Ammon's horn (tissue), 1 donor: ENCODE measurements at places on chromosomes 1 and 21.

- DNase-seq, result no peak
These were observed 65.6 kb upstream of the ETS2 start for GRCh38 chr21:38740090-38740489.

DNA sequence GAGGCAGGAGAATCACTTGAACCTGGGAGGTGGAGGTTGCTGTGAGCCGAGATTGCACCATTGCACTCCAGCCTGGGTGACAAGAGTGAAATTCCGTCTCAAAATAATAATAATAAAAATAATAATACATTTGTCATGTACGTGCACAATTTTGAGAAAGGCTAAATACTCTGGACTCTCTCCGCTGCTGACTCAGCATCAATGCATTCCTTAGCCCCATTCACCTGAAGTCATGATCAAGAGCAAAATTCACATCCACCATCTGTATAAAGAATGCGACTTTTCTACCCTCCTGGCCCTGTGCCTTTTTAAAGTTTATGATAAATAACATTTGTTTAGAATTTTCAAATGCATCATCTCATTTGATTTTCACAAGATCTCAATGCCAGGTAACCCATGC, 35.5 kb upstream of the MAP1LC3C start:
- no peak for DNase-seq

- DNase-seq, result no peak
These were observed 100.5 kb downstream of the GLIS1 start for GRCh38 chr1:53638360-53639035.

- DNase-seq, result peak; percentile 25
These were observed 55.2 kb downstream of the GPR161 start for GRCh38 chr1:168081373-168082007.

DNA sequence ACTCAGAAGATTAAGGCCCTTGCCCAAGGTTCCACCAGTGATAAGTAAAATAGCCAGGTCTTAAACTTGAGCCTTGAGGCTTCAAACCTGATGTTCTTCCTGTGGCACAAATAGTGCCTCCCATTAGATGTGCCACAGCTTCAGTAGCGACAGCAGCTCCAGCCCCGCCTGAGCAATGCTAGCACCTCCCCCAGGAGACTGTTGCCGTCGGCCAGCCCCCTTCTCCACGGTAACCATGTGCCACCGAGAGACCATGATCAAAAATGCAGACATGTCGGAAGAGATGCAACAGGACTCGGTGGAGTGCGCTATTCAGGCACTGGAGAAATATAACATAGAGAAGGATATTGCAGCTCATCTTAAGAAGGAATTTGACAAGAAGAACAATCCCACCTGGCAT, 32.2 kb downstream of the KLHDC7A start:
- no peak for DNase-seq

- DNase-seq, result no peak
These were observed 430.1 kb upstream of the USP24 start for GRCh38 chr1:55645270-55645669.

- DNase-seq, result no peak
These were observed 28.9 kb upstream of the BTG2 start for GRCh38 chr1:203276408-203276807.

- no peak for DNase-seq
These were observed 274.8 kb upstream of the AJAP1 start for GRCh38 chr1:4379451-4380175.

- DNase-seq, result no peak
These were observed 79.4 kb upstream of the RHOU start for GRCh38 chr1:228655796-228656394.

- no peak for DNase-seq
These were observed 79.5 kb downstream of the NR5A2 start for GRCh38 chr1:200107004-200107470.

DNA sequence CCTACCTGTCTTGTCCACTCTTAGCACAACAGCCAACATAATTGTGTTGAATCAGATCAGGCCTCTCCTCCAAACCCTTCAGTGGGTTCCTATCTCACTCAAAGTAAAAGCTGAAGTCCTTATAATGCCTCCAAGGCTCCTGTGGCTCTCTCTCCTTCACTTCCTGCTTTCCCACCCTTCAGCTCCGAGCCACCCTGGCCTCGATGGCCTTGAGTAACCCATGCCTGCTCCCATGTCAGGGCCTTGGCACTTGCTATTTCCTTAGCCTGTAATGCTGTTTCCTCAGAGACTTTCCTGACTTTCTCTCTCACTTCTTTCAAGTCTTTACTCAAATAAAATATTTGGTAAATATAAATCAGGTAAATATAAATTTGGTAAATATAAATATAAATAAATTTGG, 8.1 kb upstream of the PLEKHM2 start:
- no peak for DNase-seq

DNA sequence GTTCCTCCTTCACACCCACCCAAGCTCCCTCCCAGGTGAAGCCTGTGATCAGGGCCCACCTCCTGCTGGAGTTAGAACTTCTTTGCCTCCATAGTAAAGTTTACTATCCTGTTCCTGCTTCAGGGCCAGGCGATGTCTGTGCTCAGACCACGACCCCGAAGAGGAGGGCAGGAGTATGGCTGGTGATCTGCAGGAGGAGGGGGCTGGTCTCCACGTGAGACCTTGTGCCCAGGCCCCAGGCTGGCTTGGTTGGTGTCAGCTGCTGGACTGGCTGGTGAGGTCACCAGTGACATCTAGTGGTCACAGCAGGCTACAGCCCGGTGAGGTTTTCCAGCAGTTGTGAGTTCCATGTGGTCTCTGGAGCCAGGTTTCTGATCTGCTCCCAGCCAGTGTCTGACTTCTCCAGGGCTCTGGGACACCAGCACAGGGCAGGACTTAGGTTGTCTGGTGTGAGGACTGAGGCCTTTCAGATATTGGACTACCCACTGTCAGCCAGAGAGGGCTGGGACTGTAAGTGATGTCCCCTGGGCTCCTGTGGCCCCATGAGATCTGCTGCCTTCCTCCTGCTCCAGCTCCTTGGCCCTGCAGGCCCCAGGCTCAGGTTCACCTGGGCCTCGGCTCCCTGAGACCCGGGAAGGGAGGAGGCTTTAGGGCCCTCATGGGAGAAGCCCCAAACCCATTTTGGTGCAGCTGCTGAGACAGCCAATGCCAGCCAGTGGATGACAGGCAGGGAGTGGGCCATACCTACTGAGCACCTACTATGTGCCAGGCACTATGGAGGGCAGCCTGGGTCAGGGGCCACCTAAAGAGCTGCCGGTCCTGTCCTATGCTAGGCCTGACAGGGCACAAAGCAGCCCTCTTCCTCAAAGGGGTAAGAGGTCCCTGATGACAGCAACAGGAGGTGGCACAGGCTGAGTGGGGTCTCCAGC, 6.0 kb upstream of the UBL4B start:
- DNase-seq, result peak; percentile 88

GRCh38 chr1:191888996-191889622, 269.2 kb upstream of the RGS18 start:
- DNase-seq, result no peak

- DNase-seq, result no peak
These were observed 115.7 kb downstream of the MAP3K21 start for GRCh38 chr1:233443040-233443760.

DNA sequence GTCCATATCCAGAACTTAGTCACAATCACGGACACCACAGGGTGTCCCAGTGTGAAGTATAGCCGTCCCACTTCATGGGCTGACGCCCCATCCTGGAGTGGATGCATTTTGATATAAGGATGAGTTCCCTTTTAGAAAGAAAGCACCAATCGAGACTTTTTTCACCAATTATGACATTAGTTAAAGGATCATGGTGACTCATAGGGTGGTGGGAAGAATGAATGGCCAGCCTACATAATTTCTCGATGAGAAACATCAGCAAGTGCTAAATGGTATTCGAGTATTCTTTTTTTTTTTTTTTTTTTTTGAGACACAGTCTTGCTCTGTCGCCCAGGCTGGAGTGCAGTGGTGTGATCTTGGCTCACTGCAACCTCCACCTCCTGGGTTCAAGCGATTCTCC, 38.5 kb upstream of the USP1 start:
- no peak for DNase-seq

- DNase-seq, result no peak
These were observed 24.1 kb upstream of the ZNF436 start for GRCh38 chr1:23393706-23394105.

DNA sequence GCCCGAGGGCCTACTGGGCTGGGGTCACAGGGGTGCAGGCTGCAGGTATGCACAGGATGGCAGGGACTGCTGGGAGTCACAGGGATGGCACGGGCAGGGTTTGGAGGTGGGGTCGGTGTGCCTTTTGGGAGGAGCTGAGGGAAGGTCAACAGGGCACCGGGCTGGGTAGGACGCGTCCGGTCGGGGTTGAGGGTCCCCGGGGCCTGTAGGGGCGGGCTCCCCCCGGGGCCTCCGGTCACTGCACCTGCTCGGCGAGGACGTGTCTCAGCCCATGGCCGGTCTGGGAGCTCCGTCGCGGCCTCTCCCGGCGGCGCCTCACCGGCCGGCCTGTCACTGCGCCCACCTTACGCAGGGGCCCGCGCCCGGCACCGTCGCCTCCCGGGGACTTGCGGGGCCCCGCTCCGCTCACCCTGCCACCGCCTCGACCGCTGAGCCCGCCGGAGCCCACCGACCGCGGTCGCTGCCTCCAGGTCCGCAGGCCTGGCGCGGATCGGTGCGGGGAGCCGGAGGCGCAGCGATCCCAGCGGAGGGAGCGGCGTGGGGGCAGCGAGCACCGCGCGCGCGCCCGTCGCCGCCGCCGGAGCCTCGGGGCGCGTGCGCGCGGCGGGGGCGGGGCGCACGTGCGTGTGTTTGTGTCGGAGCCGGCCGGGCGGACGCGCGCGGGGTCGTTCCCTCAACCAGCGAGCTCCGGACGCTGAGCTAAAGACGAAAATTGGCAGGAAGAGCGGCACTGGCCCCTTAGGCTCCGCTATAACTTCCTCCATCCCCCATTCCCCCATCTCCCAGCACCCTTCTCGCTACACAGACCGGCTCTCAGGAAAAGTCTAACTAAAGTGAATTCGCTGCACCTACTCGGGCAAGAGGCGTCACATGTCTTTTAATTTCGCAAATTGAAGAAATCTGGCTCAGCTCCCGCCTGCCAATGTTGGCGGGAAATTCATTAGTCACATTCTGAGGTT, at the start of gene AMIGO1:
Gene AMIGO1 (minus strand): TSS at position 552 of the 959 bp plus-strand sequence. CDS start 815 bp downstream, outside the sequence.
- DNase-seq, result peak; percentile 61

DNA sequence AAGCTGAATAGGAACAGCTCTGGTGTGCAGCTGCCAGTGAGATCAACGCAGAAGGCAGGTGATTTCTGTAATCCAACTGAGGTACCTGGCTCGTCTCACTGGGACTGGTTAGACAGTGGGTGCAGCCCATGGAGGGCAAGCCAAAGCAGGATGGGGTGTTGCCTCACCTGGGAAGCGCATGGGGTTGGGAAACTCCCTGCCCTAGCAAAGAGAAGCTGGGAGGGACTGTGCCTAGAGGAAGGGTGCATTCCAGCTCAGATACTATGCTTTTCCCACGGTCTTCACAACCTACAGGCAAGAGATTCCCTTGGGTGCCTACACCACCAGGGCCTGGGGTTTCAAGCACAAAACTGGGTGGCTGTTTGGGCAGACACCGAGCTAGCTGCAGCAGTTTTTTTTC, 183.2 kb downstream of the DNM3 start:
- DNase-seq, result no peak

GRCh38 chr1:201285846-201286245, 2.5 kb downstream of the PKP1 start:
- no peak for DNase-seq

GRCh38 chr1:115978292-115978941, 2.1 kb downstream of the SLC22A15 start:
- DNase-seq, result no peak
